Breast epithelium (tissue), 4 donors: ENCODE measurements at places on chromosomes 6 and 20. TPM values are rescaled to one million over a fixed set of nuclear protein-coding genes. Genes with fewer than 3 reads are reported as not detected.

KCNK16 gene
- not detected for total RNA-seq

DNA sequence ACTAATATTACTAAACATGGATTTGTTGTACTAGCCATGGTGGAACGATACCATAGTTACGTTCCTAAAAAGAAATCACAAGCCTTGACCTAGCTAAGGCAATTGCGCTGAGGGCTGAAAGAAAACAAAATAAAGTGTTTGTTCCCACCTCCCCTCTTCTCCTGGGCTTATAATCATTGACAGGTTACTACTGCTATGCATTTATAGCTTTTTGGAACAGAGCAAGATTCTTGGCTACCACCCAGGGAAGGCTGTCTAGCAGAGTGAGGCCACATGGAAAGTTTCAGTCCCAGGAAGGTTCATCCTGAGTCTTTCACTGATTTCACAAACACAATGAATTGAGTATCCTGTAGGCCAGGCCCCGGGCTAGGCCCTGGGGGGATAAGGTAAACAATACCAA lies 84.6 kb downstream of the TMEM170B start:
- no peaks in the 10 kb centered on the region for H3K27me3 ChIP-seq
- no peak for DNase-seq
- no peaks in the 10 kb centered on the region for H3K36me3 ChIP-seq
- H3K27ac ChIP-seq: no peak overlapping the region

GRCh38 chr6:108565893-108566292 lies 5.2 kb downstream of the FOXO3 start:
- H3K27me3 ChIP-seq: no peaks in the 10 kb centered on the region
- no peaks in the 10 kb centered on the region for H3K4me1 ChIP-seq
- DNase-seq: no peak
- no peaks in the 10 kb centered on the region for H3K36me3 ChIP-seq
- H3K27ac ChIP-seq: peak overlapping the region; percentile 74

DNA sequence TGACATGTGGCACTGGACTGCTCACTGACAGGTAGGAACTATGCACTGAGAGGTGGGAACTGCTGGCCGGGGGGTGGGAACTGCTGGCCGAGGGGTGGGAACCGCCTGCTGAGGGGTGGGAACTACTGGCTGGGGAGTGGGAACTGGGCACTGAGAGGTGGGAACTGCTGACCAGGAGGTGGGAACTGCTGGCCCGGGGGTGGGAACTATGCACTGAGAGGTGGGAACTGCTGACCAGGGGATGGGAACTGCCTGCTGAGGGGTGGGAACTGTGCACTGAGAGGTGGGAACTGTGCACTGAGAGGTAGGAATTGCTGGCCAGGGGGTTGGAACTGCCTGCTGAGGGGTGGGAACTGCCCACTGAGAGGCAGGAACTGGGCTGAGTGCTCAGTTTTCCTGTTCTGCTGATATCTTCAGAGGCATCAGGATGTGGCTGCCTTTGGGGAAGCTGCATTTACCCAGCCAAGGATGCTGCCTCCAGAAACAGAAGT lies 90.2 kb downstream of the THBS2 start:
- no peaks in the 10 kb centered on the region for H3K27me3 ChIP-seq
- peaks cover 4% of the 10 kb centered on the region for H3K4me1 ChIP-seq
- H3K4me3 ChIP-seq: no peak overlapping the region
- no peaks in the 10 kb centered on the region for H3K36me3 ChIP-seq

PRRT1 gene
- 1.3 TPM for total RNA-seq

DNA sequence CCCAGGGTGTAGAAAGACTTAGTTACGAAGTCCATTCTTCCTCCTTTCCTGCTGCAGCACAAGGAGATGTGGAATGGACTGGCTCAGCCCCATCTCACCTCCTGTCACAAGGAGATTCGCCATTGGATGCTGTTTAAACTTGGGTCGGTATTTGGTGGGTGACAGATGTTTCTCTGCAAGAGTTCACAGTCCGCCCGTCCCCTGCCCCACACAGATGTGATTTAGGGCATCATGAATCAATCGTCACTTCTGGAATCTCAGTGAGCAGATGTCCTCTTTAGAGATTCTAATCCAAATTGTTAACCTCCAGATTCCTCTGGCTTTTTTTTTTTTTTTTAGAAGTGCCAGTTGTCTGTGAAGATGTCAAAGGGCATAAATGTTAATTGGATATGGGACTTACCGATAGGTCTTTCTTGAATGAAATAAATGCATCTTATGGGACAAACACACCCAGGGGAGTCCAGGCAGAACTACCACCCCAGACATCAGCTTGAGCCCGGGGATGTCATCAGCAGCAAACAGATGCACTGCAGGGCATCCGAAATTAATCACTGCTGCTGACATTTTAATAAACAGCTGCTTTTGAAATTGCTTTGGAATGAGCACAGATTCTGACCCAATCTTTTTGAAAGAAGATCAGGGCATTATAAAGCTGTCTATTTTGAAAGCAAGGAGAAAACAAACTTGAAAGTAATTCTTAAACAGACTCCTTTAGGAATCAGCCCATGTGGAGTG lies 117.6 kb upstream of the CDH4 start:
- H3K27me3 ChIP-seq: no peaks in the 10 kb centered on the region
- no peaks in the 10 kb centered on the region for H3K4me1 ChIP-seq
- no peak for DNase-seq
- no peaks in the 10 kb centered on the region for H3K36me3 ChIP-seq
- H3K4me3 ChIP-seq: no peak overlapping the region
- H3K27ac ChIP-seq: no peak overlapping the region

DNA sequence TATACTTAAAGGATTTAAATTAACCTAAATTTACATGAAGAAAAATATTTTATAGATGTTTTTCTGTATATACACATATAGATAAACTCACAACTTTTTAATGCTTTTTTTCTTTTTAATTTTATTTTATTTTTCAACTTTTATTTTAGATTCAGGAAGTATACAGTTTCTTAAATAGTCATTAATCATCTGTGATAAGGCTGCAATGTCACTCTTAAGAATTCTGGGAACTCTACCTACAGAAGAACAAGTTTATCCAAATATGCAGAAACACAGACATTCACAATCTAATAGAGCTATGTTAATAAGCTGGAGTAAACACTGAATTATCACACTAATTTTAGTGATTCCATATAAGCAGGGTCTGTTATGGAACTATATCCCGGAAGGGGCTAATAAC lies 181.2 kb downstream of the TASP1 start:
- no peak for DNase-seq
- H3K27me3 ChIP-seq: no peaks in the 10 kb centered on the region
- H3K36me3 ChIP-seq: no peaks in the 10 kb centered on the region
- no peaks in the 10 kb centered on the region for H3K4me1 ChIP-seq
- H3K4me3 ChIP-seq: no peak overlapping the region

C6orf52 gene
- not detected for total RNA-seq

DNA sequence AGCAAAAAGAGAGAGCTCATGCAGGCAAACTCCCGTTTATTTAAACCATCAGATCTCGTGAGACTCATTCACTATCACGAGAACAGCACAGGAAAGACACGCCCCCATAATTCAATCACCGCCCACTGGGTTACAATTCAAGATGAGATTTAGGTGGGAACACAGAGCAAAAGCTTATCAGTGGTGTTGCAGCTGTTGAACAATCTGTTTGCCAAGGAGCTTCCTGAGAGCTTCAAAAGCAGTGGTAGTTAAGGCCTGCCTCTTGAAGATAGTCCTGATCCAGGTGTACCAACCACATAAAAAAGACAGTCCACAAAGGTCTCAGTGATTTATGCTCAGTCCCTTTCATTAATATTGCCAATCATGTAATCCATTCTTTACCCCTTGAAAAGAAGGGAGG lies 269.4 kb upstream of the IRAK1BP1 start:
- no peaks in the 10 kb centered on the region for H3K4me1 ChIP-seq
- peak overlapping the region; percentile 38 for H3K27ac ChIP-seq
- H3K4me3 ChIP-seq: no peak overlapping the region
- H3K36me3 ChIP-seq: no peaks in the 10 kb centered on the region
- DNase-seq: no peak
